ENCODE measurements at places on chromosomes 2 and 18.

- DNase-seq: no peak
Measured at GRCh38 chr2:100757621-100758394, 62.1 kb upstream of the NPAS2 start.

DNA sequence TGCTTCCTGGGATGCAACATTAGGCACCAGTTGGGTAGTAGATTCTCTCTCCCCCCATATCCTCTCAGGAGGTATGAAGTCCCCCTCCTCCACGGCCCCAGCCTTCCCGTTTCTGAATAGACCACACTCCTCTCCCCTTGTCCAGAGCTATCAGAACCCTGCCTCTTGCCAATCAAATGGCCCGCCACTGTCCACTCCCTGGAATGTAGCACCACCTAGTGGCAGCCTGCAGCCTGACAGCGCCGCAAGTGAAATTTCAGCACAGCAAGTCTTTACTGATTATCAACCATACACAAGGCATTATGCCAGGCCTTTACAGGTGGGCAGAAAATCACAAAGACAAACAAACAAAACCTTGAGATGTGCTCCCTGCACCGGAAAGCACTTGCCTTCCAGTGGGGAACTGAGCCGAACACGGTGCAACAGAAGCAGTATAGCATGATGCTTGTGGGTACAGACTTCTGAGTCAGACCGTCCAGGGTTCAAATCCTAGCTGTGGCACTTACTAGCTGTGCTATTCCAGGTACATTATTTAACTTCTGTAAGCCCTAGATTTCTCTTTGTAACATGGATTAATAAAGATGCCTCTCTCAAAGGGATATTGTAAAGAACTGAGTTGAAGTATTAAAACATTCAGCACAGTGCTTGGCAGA, 174.0 kb downstream of the SMAD2 start:
- DNase-seq: peak; percentile 22

GRCh38 chr18:79965119-79965902, 868 bp downstream of the HSBP1L1 start:
- no peak for DNase-seq

GRCh38 chr2:191404568-191404991, 159.4 kb downstream of the MYO1B start:
- no peak for DNase-seq

GRCh38 chr2:221064880-221065279, 507.2 kb downstream of the EPHA4 start:
- no peak for DNase-seq

DNA sequence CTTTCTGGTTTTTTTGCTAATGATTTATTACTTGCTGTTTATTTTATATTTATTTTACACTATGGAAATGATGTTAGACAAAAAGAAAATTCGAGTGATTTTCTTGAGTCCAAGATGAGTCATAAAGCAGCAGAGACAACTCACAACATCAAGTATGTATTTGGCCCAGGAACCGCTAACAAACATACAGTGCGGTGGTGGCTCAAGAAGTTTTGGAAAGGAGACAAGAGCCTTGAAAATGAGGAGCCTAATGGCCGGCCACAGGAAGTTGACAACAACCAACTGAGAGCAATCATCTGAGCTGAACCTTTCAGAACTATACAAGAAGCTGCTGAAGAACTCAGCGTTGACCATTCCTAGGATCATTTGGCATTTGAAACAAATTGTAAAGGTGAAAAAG, 594.1 kb downstream of the SATB2 start:
- no peak for DNase-seq

GRCh38 chr2:24881623-24882022, 38.4 kb downstream of the ADCY3 start:
- no peak for DNase-seq

GRCh38 chr2:46097714-46098480, 199.3 kb upstream of the EPAS1 start:
- no peak for DNase-seq

- no peak for DNase-seq
Measured at GRCh38 chr2:17160594-17160993, 357.6 kb downstream of the RAD51AP2 start.

DNA sequence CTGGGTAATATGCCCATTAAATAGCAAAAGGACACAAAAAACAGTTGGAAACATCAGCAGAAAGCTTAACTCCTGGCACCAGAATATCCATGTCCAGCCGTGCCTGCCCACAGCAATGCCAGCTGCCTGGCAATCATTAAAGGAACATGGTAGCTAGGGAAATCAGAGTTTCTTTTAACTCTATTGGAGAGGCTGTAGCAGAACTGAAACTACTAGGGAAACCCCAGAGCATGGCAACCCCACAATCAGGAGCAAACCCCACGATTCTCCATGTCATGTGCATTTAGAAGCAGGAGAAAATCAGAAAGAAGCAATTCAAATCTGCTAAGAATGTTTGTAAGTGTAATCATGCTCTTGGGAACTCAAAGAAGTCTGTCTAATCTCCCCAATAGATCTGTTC, 409.0 kb upstream of the SMIM21 start:
- no peak for DNase-seq

DNA sequence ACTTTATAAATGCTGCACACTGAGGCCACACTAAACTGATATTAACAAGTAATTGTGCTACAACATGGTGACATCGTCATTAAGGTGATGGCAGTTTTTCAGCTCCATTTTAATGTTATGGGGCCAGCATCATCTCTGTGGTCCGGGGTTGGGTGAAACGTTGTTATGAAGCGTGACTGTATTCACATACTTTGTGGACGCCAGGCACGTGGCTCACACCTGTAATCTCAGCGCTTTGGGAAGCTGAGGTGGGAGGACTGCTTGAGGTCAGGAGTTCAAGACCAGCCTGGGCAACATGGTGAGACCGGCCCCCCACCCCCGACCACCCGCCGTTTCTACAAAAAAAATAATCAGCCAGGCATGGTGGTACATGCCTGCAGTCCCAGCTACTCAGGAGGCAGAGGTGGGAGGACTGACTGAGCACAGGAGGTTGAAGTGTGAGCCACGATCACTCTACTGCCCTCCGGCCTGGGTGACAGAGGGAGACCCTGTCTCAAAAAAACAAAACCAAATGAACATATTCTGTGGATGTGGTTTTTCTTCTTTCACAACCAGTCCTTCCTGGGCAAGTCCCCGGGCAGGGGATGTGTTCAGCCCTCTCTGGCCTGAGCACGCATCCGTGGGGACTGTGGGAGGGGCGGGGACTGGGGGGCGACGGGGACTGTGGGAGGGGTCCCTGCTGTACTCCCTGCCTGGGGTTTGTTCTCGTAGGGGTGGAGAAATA, 12.9 kb upstream of the GAL3ST2 start:
- DNase-seq: no peak

- no peak for DNase-seq
Measured at GRCh38 chr2:129726216-129726615, 253.2 kb upstream of the RAB6C start.

GRCh38 chr18:35276267-35276666, 13.8 kb downstream of the ZSCAN30 start:
- no peak for DNase-seq

DNA sequence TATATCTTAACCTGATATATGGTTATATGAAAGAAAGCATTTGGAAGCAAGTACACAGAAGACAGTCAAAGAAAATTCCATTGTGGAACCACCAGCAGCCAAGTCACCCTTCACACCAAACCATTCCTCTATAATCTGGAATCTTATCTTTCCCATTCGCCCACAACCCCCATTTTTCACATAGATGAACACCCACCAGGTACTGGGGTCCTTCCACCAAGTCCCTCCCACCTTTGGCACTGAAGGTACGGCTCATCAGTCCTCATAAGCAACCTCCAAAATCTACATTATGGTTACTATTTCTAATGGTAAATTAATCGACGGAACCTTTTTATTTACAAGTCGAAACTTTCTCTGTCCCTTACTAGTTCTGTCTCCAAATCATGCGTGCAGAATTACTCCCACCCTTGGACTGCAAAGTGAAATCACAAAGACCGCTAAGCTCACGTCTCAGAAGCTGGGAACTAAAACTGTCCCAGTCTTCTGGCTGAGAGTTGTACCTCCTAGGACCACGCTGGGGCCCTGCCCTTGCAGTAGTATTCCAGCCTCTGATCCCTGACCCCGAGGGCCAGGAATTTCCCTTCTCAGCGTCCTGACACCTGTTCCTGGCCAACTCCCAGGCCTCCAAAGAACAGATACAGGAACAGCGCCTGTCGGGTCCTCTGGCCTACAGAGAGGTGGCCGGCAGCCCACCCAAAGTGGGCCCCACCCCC, 702 bp downstream of the OLA1 start:
- no peak for DNase-seq

DNA sequence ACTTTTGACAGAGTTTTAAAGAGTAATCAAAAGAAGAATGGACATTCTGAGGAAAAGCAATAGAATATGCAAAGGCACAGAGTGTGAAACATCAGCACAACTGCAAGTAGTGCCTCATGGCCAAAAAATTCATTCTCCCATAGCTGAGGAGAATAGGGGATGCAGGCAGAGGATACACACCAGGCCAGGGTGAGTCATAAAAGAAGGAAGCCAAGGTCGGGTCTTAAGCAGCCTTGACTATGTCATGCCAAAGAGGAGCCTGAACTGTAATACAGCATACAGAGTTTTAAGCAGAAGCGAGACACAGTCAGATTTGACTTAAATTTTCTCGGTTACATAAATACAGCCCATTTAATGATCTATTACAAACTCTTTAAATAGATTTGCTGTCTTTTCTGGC, 165.0 kb downstream of the LNPK start:
- no peak for DNase-seq

DNA sequence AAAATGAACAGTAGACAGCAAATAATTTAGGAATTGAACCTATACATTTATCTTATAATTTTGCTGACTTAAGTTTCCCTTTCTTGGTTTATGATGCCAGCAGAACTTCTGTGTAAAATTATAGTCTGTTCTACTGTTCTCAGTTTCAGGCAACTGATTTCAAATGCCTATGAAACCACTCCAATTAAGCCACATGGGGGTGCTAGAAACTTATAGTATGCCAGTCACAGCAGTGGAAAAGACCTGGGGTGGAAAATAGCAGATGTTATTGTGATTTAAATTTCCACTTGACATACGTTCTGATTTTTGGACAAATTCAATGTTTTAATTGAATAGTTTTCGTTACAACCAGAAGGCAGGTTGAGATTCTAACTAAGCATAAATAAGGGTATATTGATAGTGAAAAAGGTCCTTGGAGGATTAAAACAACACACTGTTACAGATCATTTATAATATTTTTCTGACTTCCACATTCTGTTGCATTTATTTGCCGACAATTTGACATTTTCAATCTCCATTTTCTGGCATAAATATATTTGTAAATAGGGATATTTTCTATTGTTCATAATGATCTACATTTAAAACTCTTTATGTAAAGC, 61.4 kb downstream of the CPS1 start:
- DNase-seq: no peak

DNA sequence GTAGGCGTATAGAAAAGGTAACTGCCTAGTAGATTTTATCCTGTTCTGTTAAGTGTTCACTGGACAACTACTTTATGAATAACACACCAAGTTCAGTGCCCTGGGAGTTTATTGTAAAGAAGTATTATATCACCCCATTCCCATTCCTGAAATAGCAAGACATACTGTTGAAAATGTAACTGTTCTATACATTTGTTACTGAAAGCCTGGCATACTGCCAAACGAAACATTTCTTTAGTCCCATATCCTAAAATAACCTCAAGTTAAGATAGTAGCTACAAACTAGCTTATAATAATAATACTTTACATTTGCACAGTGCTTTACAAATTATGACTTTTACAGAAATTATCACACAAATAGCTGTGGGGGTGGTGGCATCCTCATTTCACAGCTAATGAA, 25.1 kb downstream of the SPDYA start:
- DNase-seq: no peak

DNA sequence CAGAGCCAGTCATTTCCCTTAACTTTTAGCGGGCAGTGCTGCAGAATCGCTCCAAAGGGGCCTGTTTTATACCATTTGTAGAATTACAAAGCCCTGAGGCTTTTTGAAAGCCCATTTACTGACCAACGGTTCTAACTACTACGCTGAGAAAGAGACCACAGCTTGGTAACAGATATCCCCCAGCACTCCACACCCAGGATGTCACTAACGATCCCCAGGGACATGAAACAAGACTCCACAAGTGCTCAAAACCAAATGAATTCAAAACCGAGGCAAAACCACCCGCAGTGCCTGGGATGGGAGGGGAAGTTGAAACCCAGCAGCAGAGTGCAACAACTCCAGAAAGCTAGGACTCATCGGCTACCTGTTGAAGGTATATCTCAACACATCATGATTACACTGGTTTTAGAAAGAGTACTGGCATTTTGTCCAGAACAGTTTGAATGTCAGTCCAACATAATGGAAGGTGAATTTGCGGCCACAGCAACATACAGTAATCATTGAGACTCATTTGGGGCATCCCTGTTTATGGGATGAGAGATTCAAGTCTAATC, 33.6 kb upstream of the LRP2 start:
- no peak for DNase-seq

DNA sequence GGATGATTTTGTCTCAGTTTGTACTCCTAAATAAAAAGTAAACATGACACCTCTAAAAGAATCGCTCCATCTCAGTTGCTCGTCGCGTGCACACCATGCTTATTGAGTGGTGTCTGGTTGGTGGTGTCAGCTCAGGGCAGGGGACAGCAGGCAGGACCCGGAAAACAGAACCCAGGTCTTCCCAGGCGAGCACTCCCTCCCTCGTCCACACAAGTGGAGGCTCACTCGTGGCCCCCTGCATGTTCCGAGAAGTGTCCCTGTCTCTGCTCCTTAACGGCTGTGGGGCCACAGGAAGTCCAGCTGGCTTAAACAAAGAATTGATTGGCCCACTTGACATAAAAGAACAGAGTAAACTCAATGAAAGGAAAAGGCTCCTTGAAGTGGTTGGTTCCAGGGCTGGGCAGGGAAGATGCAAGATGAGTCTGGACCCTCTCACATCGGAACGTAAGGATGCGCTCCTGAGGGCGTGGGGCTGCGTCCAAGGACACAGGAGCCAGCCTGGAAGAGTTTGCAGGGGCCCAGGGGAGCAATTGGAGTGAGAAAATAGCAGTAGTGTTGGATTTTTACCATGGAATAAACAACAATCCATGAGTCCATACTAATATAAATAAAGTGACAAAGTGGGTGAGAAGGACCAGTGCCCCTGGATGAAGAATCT, 13.1 kb upstream of the CNDP1 start:
- DNase-seq: no peak

- no peak for DNase-seq
Measured at GRCh38 chr18:38369772-38370690, 804.4 kb upstream of the CELF4 start.

GRCh38 chr2:148814143-148814859, 60.7 kb upstream of the KIF5C start:
- no peak for DNase-seq

DNA sequence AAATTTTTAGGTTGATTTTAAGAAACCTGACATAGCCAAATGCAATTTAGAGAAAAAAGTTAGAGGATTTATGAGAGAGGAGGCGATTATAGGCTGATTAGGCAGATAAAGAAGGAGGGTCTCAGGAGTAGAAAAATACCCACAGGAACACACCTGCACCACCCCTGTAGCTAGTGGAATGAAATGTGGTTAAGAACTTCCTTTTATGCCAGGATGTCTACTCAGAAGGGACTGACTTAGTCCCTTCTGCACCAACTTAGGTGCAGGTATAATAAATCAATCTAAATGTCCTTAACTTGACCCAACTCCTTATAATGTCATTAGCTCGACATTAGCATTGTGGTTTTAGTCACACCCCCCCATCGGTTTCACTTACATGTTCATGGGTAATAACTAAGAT, 1274.5 kb upstream of the TMEFF2 start:
- DNase-seq: no peak

All from stimulated activated CD8-positive, alpha-beta memory T cell treated with anti-CD3 and anti-CD28 coated beads, Interleukin-15, amount 100 ng/mL, for 24 hours (primary cell).